ENCODE measurements at places on chromosomes 1 and 21. TPM values are rescaled to one million over a fixed set of nuclear protein-coding genes. Genes with fewer than 3 reads are reported as not detected.
A peak's percentile ranks its signal among the peaks of the same experiment; 100 is the strongest.

DNA sequence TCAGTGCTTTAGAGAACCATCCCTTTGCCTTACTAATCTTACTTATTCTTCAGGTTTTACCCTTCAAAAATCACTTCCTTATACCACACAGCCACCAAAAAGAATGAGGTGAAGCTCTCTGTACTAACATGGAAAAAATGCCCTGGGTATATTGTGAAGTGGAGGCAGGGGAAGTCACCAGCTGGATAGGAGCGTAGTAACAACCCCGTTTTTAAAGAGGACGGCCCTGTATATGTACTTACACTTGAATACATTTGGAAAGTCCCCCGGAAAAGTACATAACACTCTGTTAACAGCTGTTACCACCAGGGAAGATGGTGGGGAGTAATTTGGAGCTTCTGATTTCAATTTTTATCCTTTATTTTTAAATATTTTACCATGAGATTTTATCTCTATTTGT is 28.2 kb upstream of the KHDRBS1 start:
- peak overlapping the region; percentile 29 for H3K4me3 ChIP-seq
- peak; percentile 33 for DNase-seq
- H3K27ac ChIP-seq: peak overlapping the region; percentile 73
- peaks cover 45% of the 10 kb centered on the region for H3K4me1 ChIP-seq
- H3K27me3 ChIP-seq: no peaks in the 10 kb centered on the region

GRCh38 chr1:62312698-62313097 is 6.5 kb downstream of the KANK4 start:
- H3K36me3 ChIP-seq: no peaks in the 10 kb centered on the region
- no peak overlapping the region for H3K4me3 ChIP-seq
- H3K4me1 ChIP-seq: no peaks in the 10 kb centered on the region

The MRPL39 gene
- 13.2 TPM for total RNA-seq

The OR6K3 gene
- not detected for total RNA-seq

Data from CD4-positive, CD25-positive, alpha-beta regulatory T cell (primary cell).